ENCODE measurements at places on chromosomes 1 and 21.

- peak; percentile 75 for DNase-seq
Measured at GRCh38 chr1:26302733-26303405, 3.6 kb downstream of the UBXN11 start.

GRCh38 chr1:226329237-226329636 is 20.3 kb upstream of the LIN9 start:
- DNase-seq: no peak

- no peak for DNase-seq
Measured at GRCh38 chr1:38785285-38786039, 74.1 kb downstream of the RRAGC start.

DNA sequence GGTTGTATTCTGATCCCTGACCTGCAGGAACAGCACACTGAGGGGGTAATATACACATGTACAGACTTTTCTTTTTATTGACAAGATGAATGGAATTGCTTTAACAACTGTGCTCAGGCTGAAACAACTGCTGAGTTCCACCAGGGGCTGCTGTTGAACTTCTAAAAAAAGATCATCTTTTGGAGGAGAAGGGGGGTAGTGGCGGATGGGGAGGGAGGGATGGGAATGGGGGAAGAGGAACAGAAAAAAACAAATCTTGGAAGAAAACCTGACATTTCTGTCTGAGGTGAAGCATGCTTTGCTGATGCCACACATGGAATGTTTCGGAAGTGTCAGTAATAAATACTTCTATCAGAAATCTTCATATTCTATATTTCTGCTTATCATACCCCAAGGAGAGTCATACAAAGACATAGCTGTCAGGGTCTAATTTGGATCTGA is 75.0 kb downstream of the RWDD3 start:
- DNase-seq: peak; percentile 47

- DNase-seq: peak; percentile 19
Measured at GRCh38 chr1:86356247-86356646, 39.9 kb downstream of the ODF2L start.

- no peak for DNase-seq
Measured at GRCh38 chr21:34609244-34609932, 5.5 kb downstream of the RCAN1 start.

- DNase-seq: no peak
Measured at GRCh38 chr1:229859026-229859425, 208.0 kb upstream of the GALNT2 start.

DNA sequence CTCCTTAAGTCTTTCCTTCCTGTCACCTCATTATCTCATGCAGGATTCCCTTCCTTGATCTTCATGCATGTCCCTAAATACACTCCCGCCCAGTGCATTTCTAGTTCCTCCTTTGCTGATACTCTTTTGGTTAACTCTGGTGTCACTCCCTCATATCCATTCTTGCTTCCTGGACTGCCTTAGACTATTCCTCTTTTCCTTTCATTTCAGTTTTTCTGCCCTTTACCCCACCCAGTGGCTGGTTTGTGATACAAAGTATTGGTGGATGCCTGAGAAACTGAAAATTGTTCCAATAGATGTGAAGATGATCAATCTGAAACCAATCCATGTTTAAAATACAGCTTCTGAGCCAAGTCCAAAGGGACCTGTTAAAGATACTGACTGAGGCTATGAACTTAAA is 553.8 kb upstream of the CAMK1G start:
- no peak for DNase-seq

DNA sequence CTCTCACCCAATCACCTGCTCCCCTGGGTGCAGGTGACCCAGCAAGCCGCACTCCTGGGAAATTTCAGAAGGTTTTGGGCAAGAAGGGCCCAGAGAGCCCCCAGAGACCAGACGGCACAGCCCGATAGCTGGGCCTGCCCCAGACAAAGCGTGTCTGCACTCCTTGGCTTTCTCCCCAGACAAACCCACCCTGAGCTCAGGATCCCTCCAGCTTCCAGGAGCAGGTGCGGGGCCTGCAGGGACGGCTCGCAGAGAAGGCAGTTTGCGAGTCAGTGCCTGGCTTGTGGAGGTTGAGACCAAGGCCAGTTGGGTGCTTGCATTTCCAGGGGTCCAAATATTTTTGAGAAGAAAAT is 6.7 kb downstream of the PDE9A start:
- no peak for DNase-seq

DNA sequence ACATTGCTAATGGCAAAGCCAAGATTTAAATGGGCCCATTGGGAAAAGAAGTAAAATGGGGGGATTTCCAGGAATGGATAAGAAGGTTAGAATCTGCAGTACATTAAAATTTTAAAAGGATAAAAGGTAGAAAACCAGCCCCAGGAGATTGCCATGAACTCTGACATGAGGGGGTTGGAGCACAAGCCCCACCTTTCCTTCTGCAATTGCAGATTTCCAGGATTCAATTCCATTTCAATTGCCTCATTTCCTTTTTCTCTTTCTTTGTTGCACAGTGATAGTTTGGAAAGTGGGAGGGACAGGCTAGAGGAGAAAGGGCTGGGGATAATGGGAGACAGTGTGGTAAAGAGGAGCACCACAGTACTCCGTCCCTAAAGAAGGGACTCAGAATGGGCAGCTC is 238.5 kb upstream of the RAB4A start:
- DNase-seq: peak; percentile 18

- no peak for DNase-seq
Measured at GRCh38 chr1:216822480-216822879, 99.3 kb upstream of the ESRRG start.

DNA sequence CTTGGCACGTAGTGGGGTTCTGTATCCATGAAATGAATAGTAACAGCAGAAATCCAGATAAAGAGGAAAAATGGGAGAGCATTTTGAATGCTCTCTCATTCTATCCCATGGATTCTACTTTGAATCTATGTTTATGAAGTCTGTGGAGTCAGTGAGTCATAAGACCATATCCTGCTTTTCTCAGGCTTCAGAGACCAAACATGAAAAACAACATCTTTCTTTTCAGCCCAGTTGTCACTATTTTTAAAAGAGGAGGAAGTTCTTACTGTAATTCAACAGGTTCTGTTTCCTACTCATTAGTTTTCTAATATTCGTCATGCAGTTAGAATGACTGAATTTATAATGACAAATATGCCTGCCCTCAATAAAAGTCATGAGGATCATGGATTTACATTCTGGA is 39.4 kb upstream of the CD55 start:
- peak; percentile 44 for DNase-seq

GRCh38 chr21:44482581-44483287 is 27.4 kb downstream of the LRRC3 start:
- DNase-seq: no peak

GRCh38 chr21:10425856-10426255 is 95.5 kb upstream of the TPTE start:
- DNase-seq: no peak

DNA sequence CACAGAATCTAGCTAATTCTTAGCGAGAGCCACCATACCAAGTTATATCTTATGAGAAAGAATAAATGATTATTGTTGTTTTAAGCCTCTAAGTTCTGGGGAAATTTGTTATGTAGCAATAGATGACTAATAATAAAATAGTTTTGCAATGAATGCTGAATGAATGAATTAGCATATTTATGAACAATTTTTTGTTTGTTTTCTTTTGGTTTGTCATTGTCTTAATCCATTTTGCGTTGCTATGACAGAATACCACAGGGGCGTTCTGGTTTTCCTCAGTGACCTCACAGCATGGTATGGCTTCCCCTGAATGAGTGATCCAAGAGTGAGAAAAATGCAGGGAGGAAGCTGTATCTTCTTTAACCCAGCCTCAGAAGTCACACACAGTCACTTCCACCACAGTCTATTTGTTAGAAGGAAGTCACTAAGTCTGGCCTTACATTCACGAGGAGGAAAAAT is 53.8 kb upstream of the HPDL start:
- DNase-seq: peak; percentile 54

GRCh38 chr1:155051777-155052398 is 772 bp downstream of the ADAM15 start:
- peak; percentile 21 for DNase-seq

DNA sequence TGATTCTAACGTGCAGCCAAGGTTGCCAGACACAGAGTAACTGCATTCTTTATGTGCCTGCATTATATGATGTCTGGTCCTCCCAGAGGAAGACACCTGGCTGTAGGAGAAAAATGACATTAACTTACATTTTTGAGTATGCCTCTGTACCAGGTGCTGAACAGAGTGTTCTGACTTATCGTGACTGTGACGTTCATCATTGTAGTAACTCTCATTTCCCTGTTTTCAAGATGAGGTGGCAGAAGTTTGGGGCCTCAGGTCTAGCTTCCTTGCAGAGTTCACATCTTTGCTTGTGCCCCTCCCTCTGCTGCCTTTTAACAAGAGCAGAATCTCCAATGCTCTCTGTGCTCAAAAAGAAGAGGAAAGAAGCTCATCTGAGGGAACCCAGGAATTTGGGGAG is 488.0 kb downstream of the AJAP1 start:
- no peak for DNase-seq

DNA sequence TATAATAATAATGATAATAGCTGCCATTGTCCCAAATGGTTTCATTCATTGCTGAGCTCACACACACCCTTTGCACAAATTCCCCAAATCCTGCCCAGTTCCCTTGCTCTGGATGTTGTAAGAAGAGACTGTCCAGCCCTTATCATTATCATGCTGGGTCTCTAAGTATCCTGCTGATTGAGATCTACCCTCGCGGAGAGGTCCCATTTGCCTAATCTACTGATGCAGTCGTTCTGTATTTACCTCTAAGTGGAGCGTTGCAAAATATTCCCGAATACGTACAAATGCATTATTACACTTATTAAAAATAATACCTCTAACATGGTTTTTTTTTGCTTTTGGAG is 51.2 kb downstream of the TNFRSF8 start:
- DNase-seq: no peak

DNA sequence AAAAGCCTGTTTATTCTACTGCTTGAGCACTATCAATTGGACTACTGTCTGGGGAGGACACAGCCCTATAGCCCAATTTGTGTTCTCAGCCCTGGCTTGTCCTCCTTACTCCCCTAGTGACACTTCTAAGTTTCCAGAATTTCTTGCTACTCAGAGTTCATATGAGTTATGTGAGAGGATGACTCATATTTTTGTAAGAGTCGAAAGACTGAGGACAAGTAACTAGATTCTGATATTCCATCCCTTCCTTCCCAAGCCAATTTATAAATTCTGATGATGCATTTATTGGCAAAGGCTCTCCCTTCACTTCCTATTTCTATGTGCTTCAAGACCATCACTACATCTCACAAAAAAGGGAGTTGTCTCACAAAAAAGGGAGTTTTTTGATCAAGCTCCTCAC is 422.2 kb upstream of the DEPDC1 start:
- peak; percentile 1 for DNase-seq

GRCh38 chr1:65395887-65396612 is 24.4 kb upstream of the LEPR start:
- peak; percentile 64 for DNase-seq

- DNase-seq: no peak
Measured at GRCh38 chr1:197994907-197995407, 77.8 kb downstream of the LHX9 start.

- no peak for DNase-seq
Measured at GRCh38 chr1:175499595-175500382, 243.6 kb downstream of the TNR start.
